ENCODE measurements at places on chromosomes 7 and 10. TPM values are rescaled to one million over a fixed set of nuclear protein-coding genes. Genes with fewer than 3 reads are reported as not detected.

DNA sequence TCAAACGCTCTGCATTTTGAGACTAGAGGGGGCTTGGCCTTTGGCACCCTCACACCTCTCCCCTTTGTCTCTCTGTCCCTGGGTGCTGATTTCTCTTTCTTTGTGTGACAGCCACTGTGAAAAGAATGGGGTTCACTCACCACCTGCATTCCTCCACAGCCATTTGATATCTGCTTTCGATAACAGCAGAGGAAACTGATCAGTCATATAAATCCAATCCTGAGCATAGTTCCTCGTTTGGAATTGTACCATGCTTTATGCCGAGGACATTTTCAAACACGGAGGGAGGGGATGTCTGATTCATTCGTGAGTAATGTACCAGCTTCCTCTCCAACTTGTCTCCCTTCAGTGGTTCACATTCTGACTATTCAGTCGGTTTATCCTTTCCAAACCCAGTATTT is 15.8 kb downstream of the MET start:
- DNase-seq, result no peak

DNA sequence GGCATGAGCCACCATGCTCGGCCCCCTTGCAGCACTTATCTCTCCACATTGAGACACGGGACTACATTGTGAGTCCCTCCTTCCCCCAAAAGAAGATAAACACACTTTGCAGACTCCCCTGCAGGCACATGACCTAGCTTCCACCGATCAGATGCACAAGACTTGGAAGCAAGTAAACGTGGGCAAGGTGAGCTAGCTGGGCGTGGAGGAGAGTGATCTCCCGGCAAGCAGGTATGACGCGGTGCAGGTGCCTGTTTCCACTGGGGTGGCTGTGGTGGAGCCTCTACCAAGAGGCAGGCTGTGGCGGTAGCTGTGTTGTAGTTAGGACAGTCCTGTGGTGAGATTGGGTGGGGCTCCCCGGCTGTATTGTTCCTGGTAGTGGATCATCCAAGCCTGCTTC is 7.7 kb upstream of the COMTD1 start:
- DNase-seq, result no peak

GRCh38 chr7:149791-150636 is 42.4 kb upstream of the FAM20C start:
- peak; percentile 76 for DNase-seq

- no peak for DNase-seq
Measured at GRCh38 chr10:78749200-78749599, 319.6 kb upstream of the ZMIZ1 start.

DNA sequence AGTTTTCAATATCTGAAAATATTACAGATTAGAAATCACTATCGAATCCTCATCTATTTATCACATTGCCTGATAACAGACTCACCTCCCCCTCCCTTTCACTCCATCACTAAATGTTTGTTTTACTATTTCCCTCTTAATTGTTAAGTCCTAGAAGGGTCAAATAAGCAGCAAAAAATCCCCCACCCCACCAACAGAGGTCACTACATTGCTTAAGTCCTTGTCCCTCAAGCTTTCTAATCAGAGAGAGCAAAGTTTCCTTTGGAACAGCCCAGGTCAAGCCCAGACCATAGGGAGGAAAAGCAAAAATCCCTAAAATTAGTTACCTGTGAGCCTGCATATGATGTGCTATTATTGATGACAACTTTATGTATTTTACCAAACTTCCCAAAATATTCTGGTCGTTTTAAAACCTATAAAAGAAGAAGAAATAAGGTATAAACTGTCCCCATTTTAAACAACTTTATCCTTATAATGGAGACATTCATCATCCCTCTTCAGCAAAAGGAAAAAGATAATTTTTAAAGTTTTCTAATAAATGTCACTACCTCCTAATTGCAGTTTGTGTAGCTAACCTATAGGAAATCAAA is 95.0 kb downstream of the CNOT4 start:
- no peak for DNase-seq

DNA sequence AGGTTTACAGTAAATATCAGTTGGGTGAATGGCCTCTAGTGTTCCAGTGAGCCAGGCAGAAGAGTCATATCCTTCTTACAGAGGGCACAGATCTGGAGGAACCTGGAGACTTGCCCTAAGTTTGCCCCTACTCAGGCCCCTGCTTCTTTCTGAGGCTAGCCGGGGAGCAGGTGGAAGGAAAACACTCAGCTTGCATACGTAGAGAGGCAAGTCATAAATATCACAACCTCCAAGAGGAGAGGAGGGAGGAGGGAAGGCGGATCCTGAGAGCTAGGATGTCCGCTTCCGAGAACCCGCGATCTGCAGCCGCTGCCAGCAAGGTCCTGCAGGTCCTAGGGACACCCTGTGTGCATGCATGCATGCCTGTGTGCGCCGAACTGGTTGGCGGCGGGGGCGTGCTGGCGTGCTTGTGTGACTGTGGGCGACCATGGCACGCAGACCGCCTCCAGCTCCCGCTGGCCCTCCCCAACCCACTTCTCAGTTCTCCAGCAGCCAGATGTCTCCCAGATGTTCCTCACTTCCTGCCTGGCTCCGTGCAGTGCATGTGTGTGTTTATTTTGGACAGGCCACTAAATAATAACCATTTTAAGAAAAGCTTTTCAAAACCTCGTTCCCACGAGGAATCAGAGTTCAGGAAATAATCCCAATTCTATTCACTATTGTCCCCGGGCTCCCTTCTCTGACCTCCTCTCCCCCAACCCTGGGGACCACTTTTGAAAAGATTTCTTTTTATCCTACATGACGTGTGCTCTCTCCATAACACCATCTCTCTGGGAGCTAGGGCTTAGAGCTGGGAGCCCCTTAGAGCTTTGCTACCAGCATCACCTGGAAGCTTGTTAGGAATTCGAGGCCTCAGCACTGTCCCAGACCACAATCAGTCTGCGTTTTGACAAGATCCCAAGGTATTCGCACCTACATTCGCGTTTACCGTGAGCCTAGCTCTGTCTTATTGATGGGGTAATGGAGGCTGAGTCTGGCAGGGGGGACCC is 32.4 kb downstream of the UNC5B start:
- DNase-seq, result peak; percentile 80

DNA sequence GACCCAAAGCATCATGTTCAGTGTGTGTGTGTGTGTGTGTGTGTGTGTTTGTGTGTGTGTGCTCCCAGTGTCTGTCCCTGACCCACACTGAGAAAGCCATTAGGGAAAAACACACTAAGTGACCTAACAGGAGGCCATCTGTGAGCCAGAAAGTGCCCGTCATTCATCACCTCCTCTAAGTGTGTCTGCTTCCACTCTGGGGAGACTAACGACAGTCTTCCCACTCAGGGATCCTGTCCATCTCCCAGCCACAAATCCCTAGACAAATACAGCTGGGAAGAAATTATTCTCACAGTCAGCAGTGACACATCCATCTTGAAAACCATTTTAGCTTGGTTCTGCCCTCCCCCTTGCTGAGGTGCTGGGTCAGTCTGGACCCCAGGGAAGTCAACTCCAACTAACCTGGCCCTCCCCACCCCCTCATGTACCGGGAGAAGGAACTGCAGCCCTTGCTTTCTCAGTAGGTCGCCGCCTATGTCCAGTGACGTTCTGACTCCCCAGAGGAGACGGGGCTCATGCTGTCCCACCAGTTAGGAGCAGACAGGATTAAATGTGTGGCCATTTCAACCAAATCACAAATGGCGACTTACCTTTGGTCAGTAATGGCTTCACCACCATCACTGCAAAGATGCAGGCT is 296.5 kb upstream of the ZNF32 start:
- no peak for DNase-seq

DNA sequence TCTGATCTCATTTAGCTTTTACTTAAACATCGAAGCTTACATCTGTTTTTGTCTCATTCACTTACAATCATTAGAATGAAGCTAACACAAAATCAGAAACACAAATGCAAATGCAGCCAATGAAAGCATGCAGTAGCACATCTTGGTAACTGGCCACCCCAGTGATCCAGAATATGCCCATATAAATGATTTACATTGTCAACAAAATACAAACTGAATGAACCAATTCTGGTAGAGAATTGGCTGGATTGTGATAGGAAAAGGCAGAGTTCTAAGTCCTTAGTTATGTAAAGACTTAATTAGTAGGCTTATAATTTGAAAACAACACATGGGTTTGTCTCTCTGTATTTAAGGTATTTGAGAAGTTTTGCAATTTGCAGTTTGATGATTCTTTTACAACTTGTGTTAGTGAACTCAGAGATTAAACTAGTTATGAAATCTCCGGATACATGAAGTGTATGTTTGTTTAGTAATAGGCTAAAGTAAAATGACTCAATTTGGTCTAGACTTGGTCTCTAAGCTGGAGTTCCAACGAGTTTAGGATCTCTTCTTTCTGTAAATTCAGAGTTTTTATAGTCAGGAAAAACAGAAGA is 21.2 kb downstream of the TECTB start:
- DNase-seq, result no peak

- DNase-seq, result no peak
Measured at GRCh38 chr7:39851466-39852045, 98.5 kb upstream of the CDK13 start.

DNA sequence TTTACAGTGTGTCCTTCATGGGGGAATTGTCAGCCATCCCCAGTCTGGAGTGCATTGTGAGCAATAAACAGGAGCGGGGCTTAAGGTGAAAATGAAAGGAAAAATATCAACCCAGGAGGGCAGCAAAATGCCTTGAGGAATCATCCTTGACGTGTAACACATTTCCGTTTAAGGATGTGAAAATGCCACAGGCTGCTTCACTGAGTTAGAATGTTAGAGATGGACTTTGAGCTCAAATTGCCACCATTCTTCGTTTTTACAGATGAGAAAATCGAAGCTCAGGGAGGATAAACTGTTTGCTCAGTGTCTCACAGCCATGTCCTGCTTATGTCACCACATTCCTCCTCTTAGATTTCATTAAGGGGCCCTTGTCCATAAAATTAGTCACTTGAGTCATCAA is 23.1 kb downstream of the SORCS3 start:
- DNase-seq, result no peak

DNA sequence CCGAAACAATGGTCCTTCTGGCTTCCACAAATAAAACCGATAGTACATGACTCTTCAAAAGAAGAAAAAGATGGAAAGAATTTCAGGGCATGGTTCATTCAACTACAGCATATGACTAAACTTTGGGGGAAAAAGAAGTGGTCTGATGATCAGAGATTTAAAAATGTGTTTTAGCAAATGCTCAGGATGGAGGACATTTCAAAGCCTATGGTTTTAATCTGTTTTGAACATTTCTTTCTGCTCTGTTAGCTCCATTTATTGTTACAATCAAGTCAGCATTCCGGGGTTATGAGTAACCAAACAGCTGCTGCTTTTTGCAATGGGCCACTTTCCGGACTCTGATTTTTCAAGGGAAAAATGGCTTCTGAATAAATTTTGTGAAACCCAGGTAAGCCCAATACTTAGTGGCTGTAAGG is 142.4 kb downstream of the CUBN start:
- DNase-seq, result no peak

GRCh38 chr7:7183061-7183837 is 905 bp downstream of the C1GALT1 start:
- DNase-seq, result peak; percentile 78

DNA sequence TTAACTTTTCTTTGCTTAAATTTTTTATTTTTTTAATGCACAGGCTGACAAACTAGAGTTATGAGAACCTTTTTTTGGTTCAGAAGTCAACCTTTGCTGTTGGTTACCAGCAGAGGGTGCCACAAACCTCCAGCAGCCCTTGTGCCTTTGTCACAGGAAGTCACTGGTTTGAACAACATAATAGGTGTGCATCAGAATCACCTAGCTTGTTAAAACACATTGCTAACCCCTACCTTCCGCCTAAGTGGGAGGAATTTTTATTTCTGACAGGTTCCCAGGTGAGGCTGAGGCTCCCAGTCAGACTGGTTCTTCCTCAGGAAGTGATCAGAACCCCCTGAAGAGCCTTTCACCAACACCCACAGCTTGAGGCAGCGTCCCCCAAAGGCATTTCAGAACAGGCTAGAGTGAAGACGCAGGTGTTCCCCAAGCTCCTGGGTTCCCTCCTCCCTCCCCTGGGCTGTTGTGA is 22.6 kb upstream of the VDAC2 start:
- no peak for DNase-seq

DNA sequence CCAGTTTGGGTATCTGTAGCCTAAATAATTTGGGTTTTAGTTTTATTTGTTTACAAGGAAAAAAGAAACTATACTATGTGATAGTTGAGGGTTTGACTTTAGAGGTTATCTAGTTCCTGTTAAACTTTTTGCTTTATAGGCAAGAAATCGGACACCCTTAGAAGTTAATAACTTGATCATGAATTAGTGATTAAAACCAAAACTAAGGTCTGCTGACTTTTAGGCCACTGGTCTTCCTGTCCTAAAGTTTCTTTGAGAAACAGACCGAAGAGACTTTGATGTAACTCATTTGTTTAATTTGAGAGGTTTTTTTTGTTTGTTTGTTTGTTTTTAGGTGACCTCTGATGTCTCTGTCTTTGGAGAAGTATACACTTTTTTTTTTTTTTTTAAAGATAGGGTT is 59.7 kb downstream of the PHTF2 start:
- no peak for DNase-seq

GRCh38 chr10:119203006-119203405 is 4.4 kb upstream of the GRK5 start:
- no peak for DNase-seq

DNA sequence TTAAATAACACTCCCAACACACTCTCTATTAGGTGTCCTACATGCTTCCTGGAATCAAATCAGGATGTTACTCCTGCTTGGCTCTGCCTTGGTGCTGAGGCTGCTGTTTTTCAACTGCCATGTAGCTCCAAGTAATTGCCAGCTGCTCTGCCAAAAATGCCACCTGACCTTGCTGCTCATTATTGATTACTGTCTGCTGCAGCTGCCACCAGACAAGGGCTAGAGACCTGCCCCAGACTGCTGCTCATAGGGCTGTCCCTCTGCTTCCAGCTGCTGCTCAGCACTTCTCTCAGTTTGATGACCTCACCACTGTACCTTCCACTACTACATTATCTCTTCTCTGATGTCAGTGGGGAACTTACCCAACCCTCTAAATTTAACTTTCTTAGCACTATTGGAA is 102.5 kb downstream of the PCLO start:
- no peak for DNase-seq

GRCh38 chr7:12534046-12534445 is 36.5 kb upstream of the SCIN start:
- DNase-seq, result no peak

- no peak for DNase-seq
Measured at GRCh38 chr10:79100771-79101170, 32.0 kb downstream of the ZMIZ1 start.

GSTO2 gene
- 0.70 TPM for total RNA-seq

TMEM254 gene
- total RNA-seq, result 9.7 TPM

ZPBP gene
- total RNA-seq, result not detected

FAM237B gene
- not detected for total RNA-seq

UROS gene
- 71.8 TPM for total RNA-seq

TSPAN15 gene
- 11.8 TPM for total RNA-seq

SSC4D gene
- 1.3 TPM for total RNA-seq
